Psoas muscle (tissue), 8 donors: ENCODE measurements at places on chromosomes 6 and 20. TPM values are rescaled to one million over a fixed set of nuclear protein-coding genes. Genes with fewer than 3 reads are reported as not detected.

GRCh38 chr6:45667300-45667699 lies 289.6 kb upstream of the SUPT3H start:
- H3K27ac ChIP-seq = no peak overlapping the region
- H3K36me3 ChIP-seq = no peaks in the 10 kb centered on the region
- no peak for DNase-seq

DNA sequence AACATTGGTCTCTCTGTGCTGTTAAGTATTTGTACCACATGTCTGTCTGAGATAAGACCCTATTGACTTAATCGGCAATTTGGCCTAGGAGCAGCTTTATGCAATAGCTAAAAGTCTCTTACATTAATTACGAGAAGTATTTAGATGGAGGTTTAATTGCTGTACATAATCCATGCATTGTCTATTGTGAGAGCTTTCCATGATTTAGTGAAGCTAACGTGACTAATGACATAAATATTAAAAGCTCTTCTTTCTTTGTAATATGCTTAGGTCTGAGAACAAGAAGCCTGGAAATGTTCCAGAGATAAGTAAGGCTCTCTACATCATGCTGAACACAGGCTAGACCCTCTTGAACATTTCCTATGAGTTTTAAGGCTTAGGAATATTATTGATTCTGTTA lies 32.7 kb upstream of the FAM83B start:
- no peaks in the 10 kb centered on the region for H3K4me1 ChIP-seq
- no peak overlapping the region for H3K4me3 ChIP-seq
- no peaks in the 10 kb centered on the region for H3K27me3 ChIP-seq
- H3K27ac ChIP-seq = no peak overlapping the region
- no peaks in the 10 kb centered on the region for H3K36me3 ChIP-seq

DNA sequence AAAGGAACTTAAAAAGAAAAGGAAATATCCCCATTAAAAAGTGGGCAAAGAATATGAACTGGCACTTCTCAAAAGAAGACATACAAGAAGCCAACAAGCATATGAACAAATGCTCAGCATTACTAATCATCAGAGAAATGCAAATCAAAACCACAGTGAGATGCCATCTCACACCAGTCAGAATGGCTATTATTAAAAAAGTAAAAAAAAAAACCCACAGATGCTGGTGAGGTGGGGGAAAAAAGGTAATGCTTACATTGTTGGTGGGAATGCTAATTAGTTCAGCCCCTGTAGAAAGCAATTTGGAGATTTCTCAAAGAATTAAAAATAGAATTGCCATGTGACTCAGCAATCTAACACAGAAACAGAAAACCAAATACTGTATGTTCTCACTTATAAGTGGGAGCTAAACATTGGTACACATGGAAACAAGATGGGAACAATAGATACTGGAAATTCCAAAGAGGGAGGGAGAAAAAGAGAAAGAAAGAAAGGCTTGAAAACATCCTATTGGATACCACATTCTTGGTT lies 437.1 kb downstream of the GRIK2 start:
- no peak for DNase-seq
- no peaks in the 10 kb centered on the region for H3K36me3 ChIP-seq
- H3K4me3 ChIP-seq = no peak overlapping the region

Gene PSORS1C1
- total RNA-seq = 0.06 TPM
